ENCODE measurements at places on chromosomes 5 and 9.
A peak's percentile ranks its signal among the peaks of the same experiment; 100 is the strongest.

- DNase-seq = no peak
Measured at GRCh38 chr9:137128862-137129455, 10.0 kb upstream of the GRIN1 start.

DNA sequence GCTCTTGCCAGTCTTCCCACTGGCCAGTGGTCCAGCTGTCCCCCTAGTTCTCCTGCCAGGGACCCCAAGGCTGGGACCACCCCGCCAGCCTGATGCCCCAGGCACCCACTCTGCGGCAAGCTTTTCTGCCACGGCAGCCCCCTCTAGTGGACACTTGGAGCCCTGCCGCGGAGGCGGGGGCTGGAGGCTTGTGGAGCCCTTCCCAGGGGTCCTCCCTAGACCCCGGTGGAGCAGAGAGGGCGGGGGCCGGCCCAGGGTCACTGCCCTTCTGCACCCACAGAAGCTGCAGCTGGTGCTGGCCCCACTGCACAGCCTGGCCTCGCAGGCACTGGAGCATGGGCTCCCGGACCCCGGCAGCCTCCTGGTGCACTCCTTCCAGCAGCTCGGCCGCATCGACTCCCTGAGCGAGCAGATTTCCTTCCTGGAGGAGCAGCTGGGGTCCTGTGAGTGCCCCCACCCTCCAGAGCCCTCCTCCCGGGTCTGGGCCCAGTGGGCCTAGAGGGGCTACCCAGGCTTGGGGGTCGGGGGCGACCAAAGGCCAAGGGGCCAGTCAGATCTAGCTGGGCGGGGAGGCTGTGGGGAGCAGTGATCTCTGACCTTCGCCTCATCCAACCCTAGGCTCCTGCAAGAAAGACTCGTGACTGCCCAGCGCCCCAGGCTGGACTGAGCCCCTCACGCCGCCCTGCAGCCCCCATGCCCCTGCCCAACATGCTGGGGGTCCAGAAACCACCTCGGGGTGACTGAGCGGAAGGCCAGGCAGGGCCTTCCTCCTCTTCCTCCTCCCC, 9.1 kb downstream of the EGFL7 start:
- no peak for DNase-seq

- peak; percentile 38 for DNase-seq
Measured at GRCh38 chr5:172505845-172506244, 51.5 kb upstream of the SH3PXD2B start.

DNA sequence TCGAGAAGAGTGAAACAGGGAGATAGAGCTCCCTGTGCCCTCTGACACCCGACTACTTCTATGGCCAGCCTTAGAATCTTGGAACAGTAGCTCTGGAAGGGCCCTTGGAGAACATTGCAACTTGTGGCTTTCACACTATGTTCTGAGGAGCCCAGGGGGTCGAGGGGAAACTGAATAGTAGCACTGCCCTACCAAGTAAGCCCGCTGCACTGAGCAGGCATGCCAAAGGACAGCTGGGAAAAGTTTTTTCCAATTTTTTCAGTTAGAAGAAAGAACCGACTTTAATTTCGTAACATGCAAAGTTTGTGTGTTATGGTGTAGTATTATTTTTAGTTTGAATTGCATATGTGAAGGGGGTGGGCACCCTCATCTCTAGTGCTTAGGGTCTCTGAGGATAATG, 10.9 kb downstream of the SMIM3 start:
- DNase-seq = no peak

GRCh38 chr5:173055722-173055982, 500 bp upstream of the CREBRF start:
- no peak for DNase-seq

GRCh38 chr5:158679221-158679641, 420.5 kb downstream of the EBF1 start:
- no peak for DNase-seq

GRCh38 chr9:114037961-114038723, 40.0 kb downstream of the AMBP start:
- DNase-seq = no peak

DNA sequence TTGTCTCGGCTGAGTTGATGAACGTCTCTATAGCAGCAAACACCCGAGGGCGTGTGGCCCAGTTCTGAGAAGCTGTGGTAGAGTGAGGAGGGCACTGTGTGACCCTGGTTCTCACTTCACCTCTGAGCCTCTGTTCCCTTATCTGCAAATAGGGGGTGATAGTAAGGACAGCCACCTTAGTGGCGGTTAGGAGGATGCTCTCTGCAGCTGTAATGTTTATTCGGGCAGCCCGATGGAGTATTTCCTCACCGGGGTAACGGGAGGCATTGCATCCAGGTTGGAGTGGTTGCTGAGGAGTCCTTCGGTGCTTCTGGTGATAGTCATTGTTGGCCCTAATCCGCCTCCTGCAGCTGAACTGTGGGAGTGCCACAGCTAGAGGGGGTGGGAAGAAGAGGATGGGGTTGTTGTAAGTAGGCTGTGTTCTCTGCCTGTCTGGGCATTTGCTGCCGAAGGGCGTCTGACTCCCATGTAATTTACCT, 13.9 kb downstream of the PRRC2B start:
- DNase-seq = no peak

DNA sequence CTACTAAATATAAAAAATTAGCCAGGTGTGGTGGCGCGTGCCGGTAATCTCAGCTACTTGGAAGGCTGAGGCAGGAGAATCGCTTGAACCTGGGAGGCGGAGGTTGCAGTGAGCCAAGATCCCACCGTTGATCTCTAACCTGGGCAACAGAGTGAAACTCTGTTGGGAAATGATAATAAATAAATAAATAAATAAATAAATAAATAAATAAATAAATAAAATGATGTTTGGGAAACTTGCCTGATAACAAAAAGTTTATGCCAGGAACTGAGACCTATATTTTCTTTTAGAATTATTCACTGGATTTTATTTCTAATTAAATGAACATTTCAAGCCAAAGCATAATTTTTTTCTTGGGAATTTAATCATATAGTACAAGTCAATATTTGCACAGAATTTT, 189.3 kb upstream of the CTNND2 start:
- DNase-seq = no peak

GRCh38 chr9:84587153-84587552, 82.4 kb upstream of the NTRK2 start:
- DNase-seq = no peak

- no peak for DNase-seq
Measured at GRCh38 chr9:111833941-111834340, 39.2 kb upstream of the SHOC1 start.

DNA sequence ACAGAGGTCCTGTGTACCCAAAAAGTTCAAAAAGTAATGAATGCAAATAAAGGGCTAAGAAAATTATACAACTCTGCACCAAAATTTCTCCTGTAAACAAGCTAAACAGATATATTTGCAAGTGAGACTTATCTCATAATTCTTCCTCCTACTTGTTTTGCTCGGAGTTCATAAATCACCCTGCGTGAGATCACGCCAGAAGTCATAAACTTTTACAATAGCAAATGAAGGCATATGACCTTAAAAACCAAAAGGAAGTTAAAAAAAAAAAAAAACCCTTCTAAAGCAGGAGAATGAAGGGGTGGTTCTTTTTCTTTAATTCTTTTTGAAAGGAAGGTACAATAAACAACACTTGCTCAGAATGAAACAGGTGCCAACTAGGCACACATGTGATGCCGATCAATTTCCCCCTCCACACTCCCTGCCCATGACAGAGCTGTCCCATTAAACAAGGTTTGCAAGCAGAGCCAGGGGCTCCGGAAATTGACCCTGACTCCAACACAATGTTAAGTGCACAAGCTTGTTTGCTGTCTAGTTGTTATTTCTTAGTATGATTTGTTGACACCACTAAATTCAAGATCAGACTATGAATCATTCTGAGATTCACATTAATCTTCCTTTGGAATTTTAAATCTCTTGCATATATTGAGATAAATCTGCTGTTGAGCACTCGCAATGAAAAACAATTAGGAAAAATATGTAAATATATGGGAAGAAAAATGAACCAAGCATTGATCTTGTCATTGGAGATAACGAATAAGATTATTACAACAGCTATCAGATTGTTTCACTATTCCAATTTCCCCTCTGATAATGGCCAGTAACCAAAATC, 46.3 kb downstream of the DROSHA start:
- DNase-seq = no peak

DNA sequence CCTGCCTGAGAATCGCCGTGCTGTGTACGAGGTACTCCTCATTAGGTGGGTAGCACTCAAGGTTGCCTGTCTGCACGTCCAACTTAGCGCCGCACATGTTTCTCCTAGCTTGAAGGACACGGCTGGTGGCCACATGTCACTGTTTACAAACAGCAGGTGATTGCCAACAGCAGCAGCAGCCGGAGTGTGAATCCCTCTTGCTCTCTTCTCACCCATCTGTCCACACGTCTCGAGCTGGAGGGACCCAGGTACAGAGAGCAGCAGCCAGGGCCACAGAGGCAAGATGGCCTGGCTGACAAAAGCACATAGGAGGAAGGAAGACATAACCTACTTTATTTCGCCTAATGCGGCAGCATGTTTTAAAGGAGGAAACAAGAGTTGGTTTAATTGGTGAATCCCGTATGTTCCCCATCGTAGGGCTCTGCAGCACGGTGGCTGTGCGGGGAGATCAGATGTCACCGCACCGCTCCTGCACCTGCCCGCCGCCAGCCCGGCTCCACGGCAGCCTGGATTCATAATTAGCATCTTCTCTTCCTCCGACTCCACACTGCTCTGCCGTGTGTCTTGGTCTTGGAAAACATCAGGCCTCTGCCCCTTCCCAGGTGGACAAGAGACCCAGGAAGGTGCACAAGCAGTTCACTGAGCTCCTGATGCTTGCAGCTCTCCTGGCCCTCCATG, 201.6 kb upstream of the IRX1 start:
- DNase-seq = no peak

DNA sequence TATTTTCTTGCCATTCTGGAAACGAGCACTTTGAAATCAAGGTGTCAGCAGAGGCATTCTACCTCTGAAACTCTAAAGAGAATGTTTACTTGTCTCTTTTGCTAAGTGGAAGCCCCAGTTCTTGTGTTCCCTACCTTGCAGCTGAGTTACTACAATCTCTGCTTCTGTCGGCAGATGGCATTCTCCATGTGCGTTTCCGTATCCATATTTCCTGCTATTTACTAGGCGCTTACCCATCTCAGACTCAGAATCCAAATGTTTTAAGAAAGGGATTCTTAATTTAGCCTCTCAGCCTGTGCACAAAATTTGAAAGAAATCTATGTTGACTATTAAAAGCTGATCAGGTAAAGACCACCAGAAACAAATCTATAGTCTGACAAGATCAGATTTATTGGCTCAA, 221.3 kb upstream of the FTMT start:
- DNase-seq = no peak

- DNase-seq = no peak
Measured at GRCh38 chr9:127293767-127294166, 29.2 kb downstream of the GARNL3 start.

DNA sequence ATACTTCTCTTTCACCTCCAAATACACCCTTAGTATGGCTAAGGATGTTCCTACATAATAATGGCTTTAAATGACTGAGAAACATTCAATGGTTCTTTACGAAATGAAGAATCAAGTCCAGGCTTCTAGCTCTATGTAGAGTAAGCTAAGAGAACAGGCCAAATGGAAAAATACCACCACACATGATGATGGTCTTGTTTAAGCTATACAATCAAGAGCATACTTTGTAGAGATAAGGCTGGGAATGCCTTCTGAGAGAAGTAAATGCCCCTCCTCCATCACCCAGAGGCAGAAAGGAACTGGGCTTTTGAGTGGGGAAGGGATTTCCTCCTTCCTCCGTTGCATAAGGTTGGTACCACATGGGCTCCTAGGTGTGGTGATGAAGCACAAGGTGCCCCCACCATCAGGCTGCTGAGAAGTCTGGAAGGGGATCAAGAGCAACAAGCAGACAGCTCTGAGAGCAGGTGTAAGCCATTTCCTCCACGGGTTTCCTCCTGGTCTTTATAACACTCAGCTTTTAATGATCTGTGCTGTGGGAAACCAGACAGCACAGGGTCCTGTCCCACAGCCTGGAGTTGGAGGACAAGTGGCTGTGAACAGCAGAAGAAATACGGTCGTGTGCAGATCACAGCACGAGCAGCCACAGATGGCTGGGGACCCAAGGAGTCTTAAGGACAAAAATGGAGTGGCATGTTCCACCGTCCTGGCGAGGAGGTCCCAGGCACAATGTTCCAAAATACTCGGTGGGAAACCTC, 396.9 kb downstream of the CTNND2 start:
- DNase-seq = no peak

DNA sequence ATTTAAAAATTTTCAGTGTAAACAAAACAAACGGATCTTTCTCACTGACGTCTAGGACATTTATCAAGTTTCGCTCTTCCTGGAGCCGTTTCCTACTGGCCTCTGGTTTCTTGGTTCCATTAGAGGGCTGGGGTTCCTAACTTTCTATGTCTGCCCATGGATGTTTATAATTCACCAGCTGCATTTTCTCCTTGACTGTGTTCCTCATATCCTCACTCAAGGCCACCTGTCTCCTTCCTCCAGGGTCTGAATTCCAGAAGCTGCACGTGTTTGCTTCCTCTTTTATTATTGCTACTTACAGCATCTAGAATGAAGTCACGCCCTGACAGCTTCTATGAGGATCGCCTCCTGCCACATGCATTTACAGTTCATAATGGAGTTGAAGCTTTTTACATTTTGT, 74.1 kb upstream of the BASP1 start:
- DNase-seq = no peak

DNA sequence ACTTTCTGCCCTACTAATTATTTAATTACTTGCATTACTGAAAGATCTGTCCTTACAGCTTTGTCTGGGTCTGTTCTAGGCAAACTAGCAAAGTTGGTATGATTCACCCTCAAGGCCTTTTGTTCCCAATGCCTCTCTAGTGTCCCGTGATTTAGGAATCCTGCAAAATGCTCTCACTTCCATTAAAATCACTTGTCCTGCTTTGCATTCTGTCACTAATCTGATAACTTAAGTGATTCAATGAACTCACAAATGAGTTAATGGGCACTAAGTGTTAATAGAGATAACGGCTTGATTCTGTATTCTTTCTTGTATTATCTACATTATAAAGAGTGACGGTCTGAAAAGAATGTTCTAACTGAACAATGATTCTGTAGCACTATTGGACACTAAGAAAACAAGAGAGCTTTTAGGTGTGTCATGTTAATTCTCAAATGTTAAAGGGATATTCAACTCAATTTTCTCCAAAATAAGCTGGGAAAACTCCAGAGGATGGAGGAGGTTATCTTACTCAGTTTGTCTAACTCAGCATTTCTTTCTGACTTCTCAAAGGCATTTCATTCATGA, 697.3 kb downstream of the CETN3 start:
- no peak for DNase-seq

- DNase-seq = peak; percentile 98
Measured at GRCh38 chr9:35812025-35812602, at the start of gene SPAG8. Gene SPAG8, minus strand, starts transcription at chr9:35812262. Its CDS starts 115 bp downstream, at chr9:35812147.

GRCh38 chr5:144230806-144231205, 60.1 kb downstream of the KCTD16 start:
- DNase-seq = no peak

GRCh38 chr9:10235376-10235775, 377.4 kb downstream of the PTPRD start:
- no peak for DNase-seq
